NCI-H69 (cell line): ENCODE measurements at places on chromosomes 2 and 18.

GRCh38 chr2:142688856-142689605 lies 188.4 kb upstream of the KYNU start:
- DNase-seq, result no peak

DNA sequence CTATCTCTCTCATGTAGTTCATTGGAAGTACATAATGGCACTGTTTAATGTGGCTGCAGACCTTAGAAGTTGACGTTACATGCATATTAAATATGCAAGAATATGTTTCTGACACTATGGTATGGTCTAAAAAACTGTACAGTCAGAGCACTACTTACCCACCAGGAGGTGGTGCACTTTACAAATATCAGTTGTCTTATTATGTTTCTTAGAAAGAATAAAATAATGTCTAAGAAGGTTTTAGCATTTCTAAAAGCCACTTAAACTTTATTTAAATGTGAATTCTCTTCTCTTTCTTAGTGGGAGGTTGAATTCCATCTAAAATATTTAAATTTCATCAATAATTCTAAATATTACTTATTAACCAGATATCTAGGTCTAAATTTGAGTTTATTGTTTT lies 4.3 kb downstream of the TMEFF2 start:
- peak; percentile 32 for DNase-seq

DNA sequence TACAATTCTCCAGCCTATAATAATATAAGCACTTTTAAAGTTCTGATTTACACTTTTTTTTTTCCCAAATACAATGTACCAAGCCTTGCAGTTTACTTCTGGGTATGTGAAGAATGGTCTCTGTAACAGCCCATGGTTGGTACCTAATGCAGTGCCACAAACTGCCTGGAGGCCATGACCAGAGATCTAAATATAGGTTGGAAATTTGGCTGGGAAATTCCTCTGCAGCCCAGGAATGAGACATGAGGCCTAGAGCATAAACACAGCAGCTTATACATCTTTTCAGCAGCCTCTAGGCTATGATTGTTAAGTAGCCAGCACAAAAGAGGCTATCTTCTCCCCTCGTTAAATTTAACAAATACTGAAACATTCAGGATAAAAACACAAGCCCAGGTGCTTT lies 432.0 kb upstream of the FAM98A start:
- DNase-seq, result no peak

- no peak for DNase-seq
Observed at GRCh38 chr18:49343179-49343578, 117.3 kb downstream of the DYM start.

GRCh38 chr2:130949954-130950353 lies 113.2 kb downstream of the ARHGEF4 start:
- no peak for DNase-seq

DNA sequence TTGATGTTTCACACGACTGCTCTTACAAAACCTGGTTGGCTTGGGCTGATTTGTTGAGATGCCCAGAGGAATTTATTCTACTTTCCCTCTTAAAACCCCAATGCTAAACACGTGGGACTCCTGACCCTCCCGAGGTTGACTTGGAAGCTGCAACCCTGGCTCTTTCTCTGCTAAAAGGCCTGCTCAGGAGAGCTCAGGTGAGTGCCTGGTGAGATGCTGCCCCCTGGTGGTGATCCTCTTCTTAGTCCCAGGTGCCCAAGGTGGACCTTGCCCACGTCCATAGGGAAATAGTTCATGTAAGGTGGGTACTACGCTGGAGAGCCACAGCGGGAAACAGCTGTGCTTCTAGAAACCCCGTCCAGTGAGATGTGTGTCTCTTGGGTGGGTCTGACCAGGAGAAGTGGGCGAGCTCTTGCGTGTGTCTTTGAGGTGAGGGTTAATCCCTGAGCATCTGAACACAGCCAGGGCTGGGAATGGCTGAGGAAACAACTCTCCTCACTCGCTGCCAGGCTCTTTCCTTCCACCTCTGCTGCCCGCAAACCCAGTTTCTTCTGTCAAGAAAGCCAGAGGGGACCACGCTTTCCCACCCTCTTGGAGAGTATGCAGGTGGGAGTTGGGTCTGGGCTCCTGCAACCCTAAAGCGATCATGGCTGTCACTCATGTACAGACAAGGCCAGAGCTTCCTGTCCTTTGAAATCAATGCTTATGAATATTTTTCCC lies 25.5 kb upstream of the PXDN start:
- peak; percentile 63 for DNase-seq

GRCh38 chr2:207219081-207219630 lies 53.4 kb upstream of the KLF7 start:
- DNase-seq, result peak; percentile 66

GRCh38 chr18:72700961-72701710 lies 157.0 kb upstream of the CBLN2 start:
- DNase-seq, result peak; percentile 46

DNA sequence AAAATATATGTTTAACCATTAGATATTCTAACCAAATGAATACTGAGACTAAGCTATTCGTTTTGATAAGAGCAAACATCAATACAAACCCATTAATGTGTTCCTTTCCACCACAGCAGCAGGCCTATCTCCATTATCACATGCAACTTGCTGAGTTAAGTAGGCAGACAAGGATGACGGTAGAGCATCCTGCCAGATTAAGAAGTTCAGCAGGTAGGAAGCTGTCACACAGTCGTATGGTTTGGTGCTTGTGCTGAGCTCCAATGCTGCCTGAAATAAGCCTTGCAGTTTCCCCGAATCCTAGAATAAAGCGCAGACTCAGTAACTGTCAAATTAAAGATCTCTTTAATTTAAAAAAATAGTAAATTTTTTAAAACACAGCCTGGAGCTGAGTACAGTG lies 39.6 kb downstream of the THADA start:
- DNase-seq, result no peak

- no peak for DNase-seq
Observed at GRCh38 chr2:178074123-178075005, 1.8 kb upstream of the PDE11A start.

GRCh38 chr2:82234283-82234874 lies 1929.8 kb upstream of the LRRTM1 start:
- DNase-seq, result no peak

DNA sequence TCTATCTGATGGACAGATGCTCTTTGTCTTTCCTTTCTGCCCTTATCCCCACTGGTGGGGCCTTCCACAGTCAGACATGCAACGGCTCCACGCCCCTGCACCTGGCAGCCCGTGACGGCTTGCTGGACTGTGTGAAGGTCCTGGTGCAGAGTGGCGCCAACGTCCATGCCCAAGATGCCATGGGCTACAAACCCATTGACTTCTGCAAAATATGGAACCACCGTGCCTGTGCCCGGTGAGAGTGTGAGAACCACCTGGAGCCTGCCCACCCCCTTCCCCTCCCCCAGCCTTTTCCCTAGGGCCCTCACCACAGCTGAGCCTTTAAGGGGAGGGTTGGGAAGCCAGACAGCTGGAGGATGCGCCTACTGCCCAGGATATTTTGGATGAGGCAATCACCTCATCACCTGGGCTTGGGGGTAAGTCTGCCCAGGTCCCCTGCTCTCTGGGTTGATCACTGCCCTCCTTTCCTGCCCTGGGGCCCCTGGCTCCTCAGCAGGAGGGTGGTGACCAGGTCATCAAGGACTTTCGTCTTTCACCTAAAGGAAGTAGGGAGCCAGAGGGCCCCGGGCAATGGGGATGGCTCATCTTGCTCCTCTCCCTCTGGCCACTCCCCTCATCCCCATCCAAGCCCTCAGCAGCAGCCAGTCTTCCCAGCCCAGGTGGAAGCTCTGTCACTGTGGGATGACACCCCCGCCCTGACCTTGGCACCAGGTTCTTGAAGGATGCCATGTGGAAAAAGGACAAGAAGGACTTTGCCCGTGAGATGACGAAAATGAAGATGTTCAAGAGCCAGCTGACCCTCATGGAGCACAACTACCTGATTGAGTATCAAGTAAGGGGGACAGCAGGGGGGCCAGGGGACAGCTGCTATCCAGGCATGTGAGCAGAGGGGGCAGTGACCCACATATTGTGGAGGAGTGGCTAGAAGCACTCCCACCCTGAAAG lies 3.7 kb downstream of the ANKRD53 start:
- DNase-seq, result no peak

- DNase-seq, result no peak
Observed at GRCh38 chr18:22650247-22650646, 232.5 kb upstream of the CTAGE1 start.

DNA sequence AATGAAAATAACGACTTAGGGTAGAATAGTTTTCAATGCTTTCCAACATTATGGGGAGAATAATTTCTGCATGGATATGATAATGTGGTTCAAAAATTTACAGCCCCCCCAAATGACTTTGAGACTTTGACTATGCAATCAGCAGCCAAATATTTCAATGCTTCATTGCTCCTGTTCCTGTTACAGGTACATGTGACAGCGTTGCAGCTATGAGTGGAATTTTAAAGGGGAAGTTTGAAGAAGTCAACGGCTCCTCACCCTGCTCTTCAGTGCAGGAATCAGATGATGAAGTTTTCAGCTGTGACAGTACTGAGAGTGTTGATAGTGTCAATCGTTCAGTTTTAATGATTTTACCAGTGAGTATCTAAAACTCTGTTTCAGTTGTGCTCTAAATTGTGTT lies 25.1 kb downstream of the CSRNP3 start:
- DNase-seq, result no peak

- DNase-seq, result no peak
Observed at GRCh38 chr18:51153659-51154371, 43.7 kb downstream of the MEX3C start.

- DNase-seq, result no peak
Observed at GRCh38 chr2:46300406-46300832, 3.2 kb downstream of the EPAS1 start.

DNA sequence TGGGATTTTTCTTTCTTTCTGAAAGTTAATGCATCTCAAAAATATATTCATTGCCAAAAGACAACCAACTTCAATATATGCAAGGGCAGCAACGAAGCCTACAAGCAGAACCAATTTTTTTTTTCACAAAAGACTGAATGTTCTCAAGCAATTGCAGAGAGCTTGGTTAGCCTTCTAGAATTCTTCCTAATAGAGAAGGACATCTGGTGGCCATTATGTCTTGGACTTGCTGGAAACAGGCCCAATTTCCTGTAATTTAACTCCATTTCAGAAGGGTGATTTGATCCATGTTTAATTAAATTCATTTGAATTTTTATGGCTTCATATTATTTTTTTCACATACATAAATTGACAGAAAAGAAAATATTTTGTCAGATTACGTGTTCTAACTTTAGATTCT lies 208.0 kb downstream of the TPGS2 start:
- DNase-seq, result peak; percentile 72

- no peak for DNase-seq
Observed at GRCh38 chr2:4369826-4370419, 666.5 kb downstream of the DCDC2C start.

- no peak for DNase-seq
Observed at GRCh38 chr2:168371273-168372019, 84.6 kb upstream of the CERS6 start.

- DNase-seq, result no peak
Observed at GRCh38 chr2:144679942-144680341, 160.0 kb upstream of the ZEB2 start.

- DNase-seq, result no peak
Observed at GRCh38 chr18:13300796-13301195, 82.2 kb downstream of the LDLRAD4 start.

- DNase-seq, result peak; percentile 2
Observed at GRCh38 chr2:61639721-61640120, 101.6 kb upstream of the XPO1 start.

DNA sequence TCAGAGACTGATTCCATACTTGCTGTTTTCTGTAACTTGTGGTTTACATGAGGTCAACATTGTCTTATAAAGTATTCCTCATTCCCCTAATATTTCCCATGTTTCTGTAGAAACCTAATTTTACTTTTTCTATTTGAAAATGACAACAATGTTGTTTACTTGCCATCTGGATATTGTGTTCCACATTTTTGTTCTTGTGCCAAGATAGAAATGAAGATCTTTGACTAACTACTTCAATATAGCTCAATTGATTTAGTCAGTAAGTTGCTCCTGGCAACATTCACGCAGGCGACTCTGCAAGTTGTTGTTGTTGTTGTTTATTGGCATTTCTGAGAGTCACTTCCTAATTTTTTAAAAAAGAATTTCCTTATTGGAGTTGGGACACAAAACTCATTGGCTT lies 69.5 kb downstream of the CAVIN2 start:
- no peak for DNase-seq

- no peak for DNase-seq
Observed at GRCh38 chr2:149418065-149418464, 87.7 kb downstream of the LYPD6 start.

DNA sequence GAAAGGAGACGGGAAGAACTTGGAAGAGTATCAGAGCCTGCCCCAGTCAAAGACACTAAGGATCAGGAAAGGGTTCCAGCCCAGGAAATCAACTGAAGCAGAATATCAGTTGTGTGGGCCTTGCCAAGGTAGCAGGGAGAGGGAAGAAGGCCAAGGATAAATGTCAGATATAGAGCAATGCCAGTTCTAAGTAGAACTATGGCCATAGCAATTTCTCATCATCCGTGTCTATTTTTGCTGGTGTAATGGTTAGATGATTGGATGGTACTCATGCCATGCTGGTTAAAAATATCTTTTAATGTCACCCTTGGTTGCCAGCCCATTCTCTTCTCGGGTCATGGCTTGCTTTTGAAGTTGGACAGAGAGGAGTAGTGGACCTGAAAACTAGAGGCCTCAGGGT lies 41.9 kb downstream of the MAIP1 start:
- no peak for DNase-seq

GRCh38 chr2:68057658-68058396 lies 5.0 kb downstream of the C1D start:
- DNase-seq, result no peak

DNA sequence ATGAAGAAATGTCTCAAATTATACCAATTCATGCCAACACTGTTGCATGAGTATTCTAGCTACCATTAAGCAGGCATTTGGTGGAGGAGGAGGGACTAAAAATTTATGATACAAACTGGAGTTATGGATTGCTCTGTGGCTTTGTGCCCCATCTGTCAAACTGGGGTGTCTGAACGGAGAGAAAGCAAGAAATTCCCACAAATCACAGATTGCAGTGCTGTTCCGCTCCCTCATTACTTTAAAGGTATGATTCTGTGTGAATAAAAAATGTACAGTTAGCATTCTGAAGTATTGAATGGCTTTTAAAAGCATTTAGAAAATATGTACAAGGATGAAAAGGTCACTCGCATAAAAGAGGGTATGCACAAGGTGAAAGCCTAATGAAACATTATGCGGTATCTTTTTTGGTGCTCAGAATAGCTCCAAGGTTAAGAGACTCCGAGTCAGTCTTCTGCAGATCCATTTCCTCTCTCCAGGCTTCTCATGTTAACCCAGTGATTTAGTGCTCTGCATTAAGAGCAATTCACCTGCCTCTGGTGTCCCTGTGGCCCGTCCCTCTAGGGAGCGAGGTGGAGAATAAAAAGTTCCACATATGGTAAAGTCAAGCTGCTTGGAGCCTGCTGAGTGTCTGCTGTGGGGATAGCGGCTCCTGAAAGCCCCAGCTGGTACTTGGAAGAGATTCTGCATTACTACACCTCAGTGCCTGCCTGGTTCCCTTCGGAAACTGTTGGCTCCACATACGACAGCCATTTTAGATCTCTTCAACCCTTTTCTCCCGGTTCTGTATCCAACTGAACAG lies 184.2 kb downstream of the ZNF521 start:
- DNase-seq, result peak; percentile 98
